Bronchial epithelial cell (primary cell): ENCODE measurements at places on chromosomes 5 and 9. TPM values are rescaled to one million over a fixed set of nuclear protein-coding genes. Genes with fewer than 3 reads are reported as not detected.

GRCh38 chr9:17088566-17088965 is 46.3 kb upstream of the CNTLN start:
- no peak for DNase-seq

MSANTD3 gene
- 37.1 and 38.7 TPM in 2 replicates for total RNA-seq

DNA sequence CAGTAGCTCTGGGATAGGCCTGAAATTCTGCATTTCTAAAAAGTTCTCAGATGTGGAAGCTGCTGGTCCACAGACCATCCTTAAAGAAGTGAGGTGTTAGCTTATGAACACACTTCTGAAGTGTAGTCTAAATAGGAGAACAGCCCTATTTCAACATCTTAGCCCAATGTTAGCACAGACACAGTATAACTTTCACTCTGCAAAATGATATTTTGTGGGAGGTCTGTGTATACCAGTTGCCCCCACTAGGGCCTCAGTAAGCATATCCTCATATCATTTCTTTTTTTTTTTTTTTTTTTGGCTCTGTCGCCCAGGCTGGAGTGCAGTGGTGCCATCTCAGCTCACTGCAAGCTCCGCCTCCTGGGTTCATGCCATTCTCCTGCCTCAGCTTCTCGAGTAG is 7.5 kb upstream of the HABP4 start:
- no peak for DNase-seq

GRCh38 chr9:69153707-69154521 is 20.2 kb upstream of the TJP2 start:
- DNase-seq = no peak

GRCh38 chr5:37575541-37576489 is 196.7 kb downstream of the WDR70 start:
- no peak for DNase-seq

GLRA1 gene
- not detected in 2 replicates for total RNA-seq

CMYA5 gene
- 0.26 and 0.77 TPM in 2 replicates for total RNA-seq

DNA sequence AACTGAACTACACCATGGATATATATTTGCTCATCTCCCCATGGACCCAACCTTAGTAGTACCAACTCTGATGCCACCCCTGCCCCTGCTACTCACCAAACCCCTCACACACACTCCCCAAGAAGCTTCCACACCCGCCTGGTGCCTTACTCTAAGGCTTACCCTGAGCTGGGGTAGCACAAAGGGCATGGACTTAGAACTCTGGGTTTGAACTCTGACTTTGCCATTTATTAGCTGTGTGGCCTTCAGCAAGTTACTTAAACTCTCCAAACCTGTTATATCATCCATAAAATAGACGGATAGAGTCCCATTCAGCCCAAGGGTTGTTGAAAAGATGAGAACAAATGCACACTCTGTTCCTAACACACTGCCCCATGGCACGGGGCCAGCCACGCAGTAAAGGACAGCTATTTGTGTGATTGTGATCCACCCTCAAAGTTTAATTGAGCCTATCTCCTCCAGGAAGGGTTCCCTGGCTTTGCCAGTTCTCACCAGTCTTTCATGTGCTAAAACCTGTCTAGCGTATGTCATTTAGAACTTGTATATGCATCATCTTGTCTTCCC is 111.0 kb downstream of the KLHL3 start:
- no peak for DNase-seq

TMEM215 gene
- not detected in 2 replicates for total RNA-seq

ANP32B gene
- 7.1 and 12.5 TPM in 2 replicates for total RNA-seq

DNA sequence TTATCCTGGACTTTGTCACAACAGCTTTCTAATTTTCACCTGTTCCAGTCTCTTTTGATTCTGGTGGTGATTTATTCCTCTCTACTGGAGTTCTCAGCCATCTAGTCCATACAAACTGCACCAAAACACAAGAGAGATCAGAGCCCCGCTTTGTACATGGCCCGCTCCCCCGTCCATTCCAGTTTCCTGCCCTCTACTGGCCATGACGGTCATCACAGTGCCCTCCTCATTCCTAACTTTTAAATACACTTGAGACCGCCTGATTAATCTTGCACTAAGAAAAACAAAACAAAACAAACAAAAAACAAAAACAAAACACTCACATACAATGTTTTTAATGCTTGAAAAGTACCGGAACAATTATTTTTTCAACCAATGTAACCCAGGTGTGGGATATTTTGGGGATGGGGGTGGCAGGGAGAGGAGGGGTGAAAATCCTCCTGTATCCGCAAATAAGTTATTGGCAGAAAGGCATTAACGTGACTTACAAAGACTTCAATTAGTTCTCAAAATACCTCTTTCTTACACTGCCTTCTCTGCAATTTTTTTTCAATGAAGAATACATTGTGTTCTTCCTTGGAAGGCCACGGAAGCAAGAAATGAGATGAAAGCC is 84.8 kb upstream of the PAM start:
- DNase-seq = no peak

CAMSAP1 gene
- 23.2 and 26.2 TPM in 2 replicates for total RNA-seq

DNA sequence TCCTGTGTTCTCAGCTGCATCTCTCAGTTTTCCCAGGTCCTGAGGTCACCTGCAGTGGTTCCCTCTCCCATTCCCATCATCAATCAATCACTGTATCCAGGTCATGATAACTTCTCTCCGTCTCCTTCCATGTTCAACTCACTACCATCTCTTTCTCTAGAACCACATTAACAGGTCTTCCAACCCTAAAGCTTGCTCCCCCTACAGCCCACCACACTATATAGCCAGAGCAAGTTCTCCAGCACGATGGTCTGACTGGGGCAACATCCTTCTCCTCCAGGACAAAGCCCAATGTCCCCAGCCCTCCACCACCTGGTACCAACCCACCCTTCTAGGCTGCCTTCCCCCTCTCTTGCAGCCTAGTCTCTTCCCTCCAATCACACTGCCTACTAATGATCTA is 241.6 kb downstream of the CDK5RAP2 start:
- no peak for DNase-seq

PCDHGC4 gene
- total RNA-seq = 0.53 and 0.90 TPM in 2 replicates

GRCh38 chr5:142472306-142472951 is 147.6 kb upstream of the SPRY4 start:
- peak; percentile 97 for DNase-seq

DNA sequence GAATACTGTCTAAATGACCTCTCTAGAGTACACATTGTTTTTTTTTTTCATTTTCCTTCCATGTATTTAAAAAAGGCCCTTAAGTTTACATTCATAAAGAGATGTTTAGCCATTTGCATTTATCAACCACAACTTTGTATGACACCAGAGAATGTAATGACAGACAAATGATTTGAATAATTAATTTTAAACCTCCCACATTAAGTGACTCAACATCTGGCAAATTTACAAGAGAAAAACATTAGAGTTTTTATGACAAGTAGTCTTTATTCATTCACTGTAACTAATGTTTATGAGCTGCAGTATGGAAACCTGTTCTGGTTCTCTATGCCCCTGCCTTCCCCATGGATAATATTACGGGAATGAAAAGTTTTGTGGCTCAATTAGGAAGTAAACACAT is 1093.8 kb upstream of the CDH9 start:
- DNase-seq = peak; percentile 10
